ENCODE measurements at places on chromosomes 16 and 17. TPM values are rescaled to one million over a fixed set of nuclear protein-coding genes. Genes with fewer than 3 reads are reported as not detected.

GRCh38 chr17:14664511-14664910, 363.6 kb downstream of the HS3ST3B1 start:
- DNase-seq: no peak
- H3K4me1 ChIP-seq: no peaks in the 10 kb centered on the region
- no peak overlapping the region for H3K4me3 ChIP-seq
- H3K27ac ChIP-seq: no peak overlapping the region
- no peaks in the 10 kb centered on the region for H3K36me3 ChIP-seq

SPAG7 gene
- 70.4 TPM for total RNA-seq

GRCh38 chr16:11640987-11641817, 27.1 kb upstream of the SNN start:
- H3K36me3 ChIP-seq: no peaks in the 10 kb centered on the region
- peaks cover 7% of the 10 kb centered on the region for H3K4me1 ChIP-seq
- no peak overlapping the region for H3K27ac ChIP-seq
- DNase-seq: peak; percentile 12

GRCh38 chr17:44581868-44582267, 24.6 kb downstream of the FZD2 start:
- no peaks in the 10 kb centered on the region for H3K4me1 ChIP-seq
- DNase-seq: no peak
- no peaks in the 10 kb centered on the region for H3K36me3 ChIP-seq
- H3K4me3 ChIP-seq: no peak overlapping the region
- peaks cover 25% of the 10 kb centered on the region for H3K27me3 ChIP-seq

GPR139 gene
- total RNA-seq: not detected

GRCh38 chr16:69365901-69366300, 14.3 kb upstream of the TMED6 start:
- peaks cover 8% of the 10 kb centered on the region for H3K4me1 ChIP-seq
- no peak for DNase-seq
- H3K36me3 ChIP-seq: peaks cover 73% of the 10 kb centered on the region
- peak overlapping the region; percentile 57 for H3K27ac ChIP-seq
- H3K4me3 ChIP-seq: no peak overlapping the region

- H3K4me1 ChIP-seq: no peaks in the 10 kb centered on the region
- H3K27me3 ChIP-seq: no peaks in the 10 kb centered on the region
- H3K4me3 ChIP-seq: no peak overlapping the region
- H3K27ac ChIP-seq: no peak overlapping the region
These were observed 135.2 kb upstream of the CPHXL start for GRCh38 chr16:75861311-75862097.

FOXL1 gene
- 0.23 TPM for total RNA-seq

- no peak overlapping the region for H3K4me3 ChIP-seq
- DNase-seq: no peak
- no peaks in the 10 kb centered on the region for H3K27me3 ChIP-seq
- peaks cover 47% of the 10 kb centered on the region for H3K36me3 ChIP-seq
- no peak overlapping the region for H3K27ac ChIP-seq
- H3K4me1 ChIP-seq: peaks cover 22% of the 10 kb centered on the region
These were observed 17.6 kb downstream of the ZSWIM7 start for GRCh38 chr17:15981646-15982580.

- peaks cover 3% of the 10 kb centered on the region for H3K4me1 ChIP-seq
- no peak overlapping the region for H3K4me3 ChIP-seq
- DNase-seq: no peak
- no peaks in the 10 kb centered on the region for H3K36me3 ChIP-seq
- H3K27ac ChIP-seq: no peak overlapping the region
These were observed 69.9 kb upstream of the NFAT5 start for GRCh38 chr16:69495821-69496220.

GRCh38 chr16:88495268-88495772, 42.2 kb downstream of the ZFPM1 start:
- H3K27ac ChIP-seq: no peak overlapping the region
- H3K4me3 ChIP-seq: no peak overlapping the region
- H3K4me1 ChIP-seq: no peaks in the 10 kb centered on the region
- no peak for DNase-seq
- H3K36me3 ChIP-seq: no peaks in the 10 kb centered on the region
- H3K27me3 ChIP-seq: no peaks in the 10 kb centered on the region

DNA sequence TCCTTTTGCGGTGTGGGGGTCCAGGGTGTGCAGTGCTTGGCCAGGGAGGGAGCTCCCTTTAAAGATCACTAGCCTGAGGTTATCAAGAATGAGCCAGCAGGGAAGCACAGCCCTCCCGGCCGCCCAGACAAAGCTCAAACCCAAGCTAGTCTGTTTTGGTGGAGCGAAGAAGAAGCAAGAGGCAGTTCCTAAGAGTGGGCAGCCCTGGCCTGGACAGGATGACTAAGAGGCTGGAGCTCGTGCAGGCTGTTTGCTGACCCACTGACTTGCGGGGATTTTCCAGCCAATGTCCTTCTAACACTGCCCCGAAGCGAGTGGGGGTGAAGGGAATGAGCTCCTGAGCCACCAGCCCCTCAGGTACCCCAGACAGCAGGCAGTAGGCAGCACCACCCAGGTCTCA, 134.4 kb downstream of the COPRS start:
- H3K27ac ChIP-seq: no peak overlapping the region
- DNase-seq: no peak
- no peaks in the 10 kb centered on the region for H3K27me3 ChIP-seq
- no peak overlapping the region for H3K4me3 ChIP-seq
- H3K4me1 ChIP-seq: no peaks in the 10 kb centered on the region
- H3K36me3 ChIP-seq: no peaks in the 10 kb centered on the region

- H3K4me1 ChIP-seq: peaks cover 20% of the 10 kb centered on the region
- H3K4me3 ChIP-seq: no peak overlapping the region
- peaks cover 64% of the 10 kb centered on the region for H3K36me3 ChIP-seq
These were observed 5.6 kb downstream of the POLG2 start for GRCh38 chr17:64491034-64491860.

DNA sequence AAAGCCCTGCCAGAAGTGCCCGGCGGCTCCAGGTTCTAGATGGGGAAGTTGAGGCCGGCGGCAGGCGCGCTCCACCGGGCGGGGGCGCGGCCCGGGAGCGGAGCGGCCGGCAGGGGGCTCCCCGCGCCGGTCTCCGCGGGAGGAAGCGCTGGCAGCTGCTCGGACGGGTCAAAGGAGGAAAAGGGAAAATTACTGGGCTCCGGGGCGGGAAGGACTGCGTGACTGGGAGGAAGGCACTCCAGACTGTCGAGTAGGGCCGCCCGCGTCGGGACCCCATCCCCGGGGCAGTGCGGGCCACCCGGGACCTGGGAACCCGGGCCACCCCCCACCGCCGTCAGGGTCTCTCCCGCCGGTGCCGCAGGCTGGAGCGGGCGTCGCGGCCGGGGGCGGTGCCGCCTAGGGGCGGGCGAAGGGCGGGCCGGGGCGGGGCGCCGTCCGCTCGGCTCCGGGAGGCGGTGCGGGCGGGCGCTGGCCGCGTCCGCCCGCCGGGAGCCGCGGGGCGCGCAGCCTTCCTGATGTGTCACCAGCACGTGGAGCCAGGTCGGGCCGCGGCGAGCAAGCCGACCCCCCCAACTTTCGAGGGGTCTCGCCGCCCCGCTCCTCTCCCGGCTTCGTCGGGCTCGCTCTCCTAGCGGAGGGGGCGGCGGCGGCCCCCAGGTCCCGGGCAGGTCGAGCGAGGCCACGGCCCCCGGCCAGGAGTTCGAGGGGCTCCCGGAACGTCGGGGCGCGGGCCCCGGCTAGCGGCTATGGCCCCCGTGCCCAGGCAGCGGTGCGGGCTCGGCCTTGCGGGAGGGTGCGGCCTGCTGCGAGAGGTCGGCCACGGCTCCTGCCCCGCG, 167.5 kb downstream of the RAB11FIP4 start:
- peaks cover 19% of the 10 kb centered on the region for H3K27me3 ChIP-seq
- H3K4me3 ChIP-seq: peak overlapping the region; percentile 70
- peaks cover 13% of the 10 kb centered on the region for H3K4me1 ChIP-seq
- DNase-seq: peak; percentile 41
- no peaks in the 10 kb centered on the region for H3K36me3 ChIP-seq

DNA sequence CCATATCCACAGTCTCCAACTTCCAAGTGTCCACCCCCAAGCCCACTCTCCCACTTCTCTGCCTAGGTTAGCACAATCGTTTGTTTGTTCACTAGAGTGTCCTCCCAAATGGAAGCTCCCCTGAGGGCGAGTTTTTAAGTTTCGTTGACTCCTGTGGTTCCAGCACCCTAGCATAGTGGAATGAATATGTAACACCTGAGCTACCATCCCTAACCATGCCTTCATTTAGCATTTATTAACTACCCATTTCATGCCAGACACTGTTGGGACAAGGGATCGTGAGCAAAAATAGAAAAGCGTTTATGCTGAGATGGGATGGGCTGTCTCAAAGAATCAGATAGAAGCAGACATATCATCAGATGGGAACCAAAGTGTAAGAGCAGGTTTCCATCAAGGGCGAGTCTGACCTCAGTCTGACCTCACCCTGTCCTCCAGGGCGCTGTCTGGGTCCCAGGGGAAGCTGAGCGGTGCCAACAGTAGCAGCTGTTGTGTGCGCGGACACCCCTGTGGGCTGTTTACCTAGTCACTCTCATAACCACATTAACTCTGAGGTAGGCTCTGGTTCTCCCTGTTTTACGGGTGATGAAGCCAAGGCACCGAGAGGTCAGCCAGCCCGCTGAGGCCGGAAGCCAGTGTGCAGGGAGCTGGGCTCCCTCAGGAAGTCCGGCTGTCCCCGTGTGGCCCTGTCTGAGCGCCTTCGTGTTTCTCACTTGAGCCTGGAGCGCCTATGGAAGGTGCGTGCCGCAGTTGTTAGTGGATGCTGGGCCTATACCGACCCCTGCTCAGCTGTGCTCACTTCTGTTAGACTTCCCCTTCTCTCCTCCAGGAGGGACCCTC, 6.2 kb downstream of the CNP start:
- no peaks in the 10 kb centered on the region for H3K27me3 ChIP-seq
- DNase-seq: no peak
- peaks cover 75% of the 10 kb centered on the region for H3K36me3 ChIP-seq
- H3K27ac ChIP-seq: no peak overlapping the region

SOCS1 gene
- total RNA-seq: 217 TPM

DNA sequence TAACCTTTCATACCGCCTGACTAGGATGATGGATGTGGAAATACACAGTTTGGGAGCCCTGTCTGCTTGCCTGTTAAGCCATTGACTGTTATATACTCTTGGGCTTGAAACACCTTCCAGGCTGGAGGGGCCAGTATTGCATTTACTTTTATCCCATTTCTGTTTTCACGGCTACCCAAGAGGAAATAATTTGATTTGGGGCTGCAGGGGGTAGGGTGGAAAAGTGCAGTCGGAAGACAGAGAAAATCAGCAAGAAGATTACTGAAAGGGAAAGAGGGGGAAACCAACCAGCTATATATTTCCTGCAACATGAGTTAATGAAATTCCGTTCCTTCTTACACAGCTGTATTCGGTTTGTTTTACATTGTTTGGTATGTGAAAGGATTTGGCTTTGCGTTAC, 202.5 kb downstream of the CDH13 start:
- no peak overlapping the region for H3K4me3 ChIP-seq
- DNase-seq: no peak
- H3K27me3 ChIP-seq: no peaks in the 10 kb centered on the region
- no peak overlapping the region for H3K27ac ChIP-seq
- H3K4me1 ChIP-seq: no peaks in the 10 kb centered on the region

GRCh38 chr17:73765824-73766563, 121.7 kb upstream of the SDK2 start:
- no peaks in the 10 kb centered on the region for H3K27me3 ChIP-seq
- H3K27ac ChIP-seq: no peak overlapping the region
- no peaks in the 10 kb centered on the region for H3K4me1 ChIP-seq
- no peaks in the 10 kb centered on the region for H3K36me3 ChIP-seq
- no peak overlapping the region for H3K4me3 ChIP-seq

NLRC5 gene
- total RNA-seq: 166 TPM

CSH1 gene
- not detected for total RNA-seq

- H3K4me1 ChIP-seq: peaks cover 61% of the 10 kb centered on the region
- peak overlapping the region; percentile 100 for H3K27ac ChIP-seq
- peak overlapping the region; percentile 100 for H3K4me3 ChIP-seq
These were observed 471 bp upstream of the PRKAR1A start for GRCh38 chr17:68511671-68512246.

GRCh38 chr17:62809656-62810055, 1.5 kb upstream of the MARCHF10 start:
- H3K27ac ChIP-seq: no peak overlapping the region
- no peaks in the 10 kb centered on the region for H3K36me3 ChIP-seq
- no peak for DNase-seq

DNA sequence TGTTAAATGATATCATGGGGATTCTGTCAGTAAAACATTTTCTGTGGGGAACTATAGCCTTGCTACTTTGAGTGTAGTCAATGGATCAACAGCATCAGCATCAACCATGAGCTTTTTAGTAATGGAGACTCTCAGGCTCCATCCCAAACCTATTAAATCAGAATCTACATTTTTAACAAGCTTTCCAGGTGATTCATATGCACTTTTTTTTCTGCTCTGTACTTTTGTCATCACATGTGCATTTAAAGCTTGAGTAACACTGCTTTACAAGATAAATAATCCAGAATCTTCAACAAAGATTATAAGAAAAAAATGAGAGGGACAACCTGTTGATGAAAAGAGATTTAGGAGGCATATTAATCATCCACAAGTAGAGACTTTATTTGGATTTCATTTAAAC, 23.5 kb downstream of the NUP93 start:
- no peaks in the 10 kb centered on the region for H3K27me3 ChIP-seq
- H3K4me3 ChIP-seq: no peak overlapping the region
- peaks cover 7% of the 10 kb centered on the region for H3K4me1 ChIP-seq
- no peak for DNase-seq
- peaks cover 74% of the 10 kb centered on the region for H3K36me3 ChIP-seq

KRTAP2-3 gene
- total RNA-seq: not detected

DPEP1 gene
- not detected for total RNA-seq

ORC6 gene
- total RNA-seq: 56.8 TPM

- no peaks in the 10 kb centered on the region for H3K27me3 ChIP-seq
- peaks cover 8% of the 10 kb centered on the region for H3K36me3 ChIP-seq
- no peak overlapping the region for H3K4me3 ChIP-seq
These were observed 7.1 kb upstream of the CHD3 start for GRCh38 chr17:7881276-7882054.

HOXB8 gene
- total RNA-seq: not detected

HSF4 gene
- 33.9 TPM for total RNA-seq

DNA sequence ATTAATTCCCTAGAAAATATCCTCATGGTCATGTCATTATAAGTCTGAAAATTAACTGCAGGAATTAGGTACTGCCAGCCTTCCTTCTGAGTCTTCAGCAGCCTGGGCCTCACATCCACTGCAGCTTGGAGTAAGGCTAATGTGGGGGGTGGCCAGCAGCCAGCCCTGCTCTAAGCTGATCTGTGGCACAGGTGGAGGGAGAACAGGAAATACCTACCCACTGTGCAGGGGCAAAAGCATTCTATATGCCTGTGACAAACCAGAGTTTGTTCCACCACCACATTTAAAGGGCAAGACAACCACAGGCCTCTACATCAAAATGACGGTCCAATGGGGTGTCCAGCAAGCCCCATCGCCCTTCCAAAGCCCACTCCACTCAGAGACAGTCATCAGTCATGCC, 9.4 kb downstream of the NPRL3 start:
- H3K4me3 ChIP-seq: no peak overlapping the region
- no peak for DNase-seq
- no peak overlapping the region for H3K27ac ChIP-seq
- peaks cover 17% of the 10 kb centered on the region for H3K4me1 ChIP-seq
- peaks cover 6% of the 10 kb centered on the region for H3K36me3 ChIP-seq

Measured in activated T-helper 2 cell treated with anti-CD3 and anti-CD28 coated beads, Interferon-gamma antibody, Interleukin-2, Interleukin-4, amounts not matched to agents 10 μg/mL and 5 μg/mL and 100 μg/mL, durations not matched to agents 14 hours and 24 hours and 36 hours (primary cell).